ENCODE measurements at places on chromosomes 1 and 21. TPM values are rescaled to one million over a fixed set of nuclear protein-coding genes. Genes with fewer than 3 reads are reported as not detected.
A peak's percentile ranks its signal among the peaks of the same experiment; 100 is the strongest.

- peaks cover 44% of the 10 kb centered on the region for H3K4me1 ChIP-seq
- peak; percentile 30 for DNase-seq
- H3K4me3 ChIP-seq: no peak overlapping the region
- no peaks in the 10 kb centered on the region for H3K36me3 ChIP-seq
- no peaks in the 10 kb centered on the region for H3K27me3 ChIP-seq
- H3K27ac ChIP-seq: no peak overlapping the region
These were observed 99.7 kb downstream of the RIPK4 start for GRCh38 chr21:41667136-41667535.

GRCh38 chr1:233328142-233328921 is 808 bp downstream of the MAP3K21 start:
- DNase-seq: no peak
- peaks cover 28% of the 10 kb centered on the region for H3K4me1 ChIP-seq
- H3K27ac ChIP-seq: peak overlapping the region; percentile 63
- no peaks in the 10 kb centered on the region for H3K36me3 ChIP-seq
- peaks cover 9% of the 10 kb centered on the region for H3K27me3 ChIP-seq
- H3K4me3 ChIP-seq: peak overlapping the region; percentile 64

DNA sequence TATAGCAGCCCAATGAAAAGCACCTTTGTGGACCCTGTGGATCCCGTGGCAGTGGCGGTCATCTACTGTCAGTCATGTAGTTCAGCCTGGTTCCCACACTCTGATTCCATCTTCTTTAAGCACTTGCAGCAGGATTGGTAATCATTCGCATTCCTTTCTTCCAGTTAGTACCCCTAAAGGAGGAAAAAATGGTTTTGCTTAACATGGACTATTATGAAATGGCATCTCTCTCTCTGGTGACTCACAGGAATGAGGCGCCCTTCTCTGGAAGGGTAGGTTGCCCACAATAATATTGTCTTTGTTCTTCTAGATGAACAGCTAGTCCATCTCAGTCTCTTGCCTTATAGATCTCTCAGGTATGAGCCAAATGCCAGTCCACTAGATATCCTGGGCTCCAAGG is 127.9 kb upstream of the MROH9 start:
- H3K36me3 ChIP-seq: no peaks in the 10 kb centered on the region
- no peaks in the 10 kb centered on the region for H3K27me3 ChIP-seq
- no peak for DNase-seq

GRCh38 chr1:225480825-225481434 is 53.1 kb upstream of the LBR start:
- H3K27ac ChIP-seq: no peak overlapping the region
- DNase-seq: no peak
- H3K4me1 ChIP-seq: peaks cover 3% of the 10 kb centered on the region
- no peak overlapping the region for H3K4me3 ChIP-seq
- H3K36me3 ChIP-seq: no peaks in the 10 kb centered on the region
- H3K27me3 ChIP-seq: no peaks in the 10 kb centered on the region

GRCh38 chr1:247431643-247432042 is 15.7 kb downstream of the NLRP3 start:
- no peaks in the 10 kb centered on the region for H3K4me1 ChIP-seq
- H3K4me3 ChIP-seq: no peak overlapping the region
- no peak for DNase-seq
- no peak overlapping the region for H3K27ac ChIP-seq
- no peaks in the 10 kb centered on the region for H3K27me3 ChIP-seq
- H3K36me3 ChIP-seq: no peaks in the 10 kb centered on the region

- H3K36me3 ChIP-seq: peaks cover 11% of the 10 kb centered on the region
- H3K4me3 ChIP-seq: peak overlapping the region; percentile 41
- no peaks in the 10 kb centered on the region for H3K27me3 ChIP-seq
- DNase-seq: peak; percentile 93
- peaks cover 99% of the 10 kb centered on the region for H3K4me1 ChIP-seq
- H3K27ac ChIP-seq: peak overlapping the region; percentile 100
These were observed 11.5 kb downstream of the MCL1 start for GRCh38 chr1:150567717-150568593.

GRCh38 chr21:44368711-44369446 is 15.5 kb downstream of the TRPM2 start:
- H3K4me3 ChIP-seq: no peak overlapping the region
- peaks cover 7% of the 10 kb centered on the region for H3K4me1 ChIP-seq
- H3K27me3 ChIP-seq: peaks cover 54% of the 10 kb centered on the region
- no peaks in the 10 kb centered on the region for H3K36me3 ChIP-seq

The MDM4 gene
- 75.1 TPM for total RNA-seq

The PCAT6 gene
- 7.0 TPM for total RNA-seq

The KANK4 gene
- total RNA-seq: 1.3 TPM
